ENCODE measurements at places on chromosomes 7 and 10.

DNA sequence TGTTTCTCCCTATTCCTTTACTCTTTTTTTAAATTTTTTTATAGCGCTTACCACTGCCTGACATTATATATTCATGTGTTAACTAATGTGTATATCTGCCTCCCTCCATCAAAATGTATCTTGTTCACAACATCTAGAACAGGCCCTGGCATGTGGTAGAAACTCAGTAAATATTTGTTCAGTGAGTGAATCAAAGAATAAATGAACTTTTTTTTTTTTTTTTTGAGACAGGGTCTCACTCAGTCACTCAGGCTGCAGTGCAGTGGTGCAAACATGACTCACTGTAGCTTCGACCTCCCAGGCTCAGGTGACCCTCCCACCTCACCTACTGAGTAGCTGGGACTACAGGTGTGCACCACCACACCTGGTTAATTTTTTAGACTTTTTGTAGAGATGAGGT is 7.5 kb upstream of the CALD1 start:
- no peak for DNase-seq

- DNase-seq = no peak
These were observed 95.4 kb upstream of the WDR11 start for GRCh38 chr10:120755771-120756170.

GRCh38 chr7:132836746-132837145 is 245.1 kb downstream of the CHCHD3 start:
- DNase-seq = no peak

- DNase-seq = no peak
These were observed 68.5 kb upstream of the ARID5B start for GRCh38 chr10:61832866-61833481.

GRCh38 chr7:105826143-105826542 is 50.3 kb downstream of the ATXN7L1 start:
- DNase-seq = no peak
